ENCODE measurements at places on chromosomes 11 and 22.

DNA sequence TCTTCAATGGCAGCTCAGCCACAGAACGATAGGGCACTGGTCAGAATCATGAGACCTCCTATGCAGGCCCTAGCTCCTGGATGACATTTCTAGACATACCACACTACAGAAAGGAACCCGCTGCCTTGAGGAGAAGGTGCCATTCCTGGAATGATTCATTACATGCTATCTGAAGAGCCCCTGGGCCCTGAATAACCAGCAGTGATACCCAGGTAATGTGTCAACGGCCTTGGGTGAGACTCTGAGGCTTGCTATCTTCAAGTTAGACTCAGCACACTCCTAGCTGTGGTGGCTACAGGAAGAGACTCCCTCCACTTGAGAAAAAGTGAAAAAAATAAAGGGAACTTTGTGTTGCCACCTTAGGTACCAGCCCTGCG is 161.2 kb upstream of the GRIA4 start:
- no peak for DNase-seq

DNA sequence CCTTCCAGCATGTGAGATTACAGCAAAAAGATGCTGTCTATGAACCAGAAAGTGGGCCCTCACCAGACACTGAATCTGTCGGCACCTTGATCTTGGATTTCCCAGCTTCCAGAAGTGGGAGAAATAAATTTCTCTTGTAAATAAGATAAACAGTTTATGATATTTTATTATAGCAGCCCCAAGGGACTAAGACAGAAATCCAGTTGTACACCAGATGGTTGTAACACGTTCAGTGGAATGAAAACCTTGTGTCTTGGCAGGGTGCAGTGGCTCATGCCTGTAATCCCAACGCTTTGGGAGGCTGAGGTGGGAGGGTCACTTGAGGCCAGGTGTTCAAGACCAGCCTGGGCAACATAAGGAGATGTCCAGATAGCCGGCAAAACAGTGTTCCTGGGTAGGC is 61.8 kb downstream of the MCHR1 start:
- DNase-seq = no peak

- DNase-seq = no peak
Measured at GRCh38 chr11:122897606-122898210, 15.1 kb downstream of the JHY start.

- DNase-seq = no peak
Measured at GRCh38 chr22:20091690-20092476, 11.8 kb downstream of the DGCR8 start.

- DNase-seq = no peak
Measured at GRCh38 chr11:74956397-74957015, 7.4 kb downstream of the SPCS2 start.

DNA sequence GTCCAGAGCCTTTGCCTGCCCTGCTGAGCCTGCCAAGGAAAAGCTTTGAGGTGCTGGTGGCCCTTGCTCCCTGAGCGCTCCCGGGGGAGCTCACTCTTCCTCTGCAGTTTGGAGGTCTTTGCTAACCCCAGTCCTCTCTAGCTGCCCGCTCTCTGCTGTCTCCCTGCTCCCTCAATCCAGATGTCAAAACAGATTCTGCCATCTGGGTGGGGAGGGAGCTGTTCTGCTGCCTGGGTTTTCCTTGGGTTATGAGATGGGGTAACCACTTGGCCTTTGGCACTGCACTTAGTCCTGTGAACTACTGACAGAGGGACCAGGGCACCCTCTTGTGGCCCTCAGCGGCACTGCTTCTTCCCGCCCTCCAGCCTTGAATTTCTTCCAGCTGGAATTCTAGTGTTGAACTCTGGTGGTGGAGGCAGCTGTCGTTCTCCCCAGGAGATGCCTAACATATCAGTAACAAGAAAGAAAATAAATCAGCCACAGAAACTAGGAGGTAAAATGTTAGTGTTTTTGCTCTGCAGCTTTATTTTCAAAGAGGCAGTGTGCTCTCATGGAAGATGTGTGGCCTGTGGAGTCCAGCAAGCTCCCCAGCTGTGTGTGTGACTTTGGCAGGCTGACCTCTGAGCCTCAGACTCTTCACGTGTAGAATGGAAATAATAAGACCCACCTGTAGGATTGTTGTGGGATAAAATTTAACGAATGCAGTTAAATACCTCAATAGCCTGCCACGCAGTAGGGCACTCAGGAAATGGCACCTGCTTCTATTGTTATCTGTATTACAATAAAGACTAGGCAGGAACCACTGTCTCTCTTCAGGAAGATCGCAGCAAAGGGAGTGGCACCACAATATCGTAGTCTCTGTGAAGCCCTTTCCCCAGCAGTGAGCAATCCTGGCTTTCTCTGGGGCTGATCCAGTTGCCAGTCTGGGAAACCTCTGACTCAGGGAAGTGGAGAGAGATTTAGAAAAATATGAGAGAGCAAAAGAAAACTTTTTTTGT is 23.4 kb downstream of the ARFGAP2 start:
- DNase-seq = no peak

- DNase-seq = no peak
Measured at GRCh38 chr11:111193924-111194490, 51.5 kb upstream of the POU2AF2 start.

DNA sequence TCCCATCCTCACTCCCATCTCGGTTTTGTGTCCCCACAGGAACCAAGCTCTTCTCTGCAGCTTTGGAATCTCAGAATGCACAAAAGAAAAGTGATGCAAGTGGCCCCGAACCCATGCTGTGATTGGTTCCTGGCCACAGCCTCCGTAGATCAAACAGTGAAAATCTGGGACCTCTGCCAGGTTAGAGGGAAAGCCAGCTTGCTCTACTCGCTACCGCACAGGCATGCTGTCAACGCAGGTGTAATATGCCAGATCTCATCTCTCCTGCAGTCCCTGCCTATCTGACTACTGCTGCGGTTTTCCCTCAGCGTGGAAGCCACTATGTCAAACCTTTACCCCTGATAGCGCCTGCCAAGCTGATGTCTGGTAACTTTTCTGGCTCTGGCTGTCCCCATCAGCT is 200.5 kb upstream of the LRRC4C start:
- no peak for DNase-seq

DNA sequence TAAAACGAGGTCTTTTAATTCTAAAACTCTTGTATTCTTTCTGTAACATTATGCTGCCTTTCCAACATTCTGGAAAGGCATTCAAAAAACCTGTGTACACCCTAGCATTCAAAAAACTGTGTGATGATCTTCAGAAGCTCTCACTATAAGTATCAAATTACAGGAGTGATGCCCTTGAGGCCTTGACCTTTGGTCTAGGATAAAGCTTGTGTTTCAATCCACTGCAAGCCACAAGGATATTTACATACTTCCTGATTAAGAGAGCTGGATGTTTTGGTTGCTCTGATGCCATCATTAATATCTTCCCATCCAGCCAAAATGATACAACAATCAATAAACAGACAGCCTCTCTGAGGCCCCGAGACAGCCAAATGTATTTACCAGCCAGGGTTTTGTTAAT is 11.9 kb downstream of the CLPB start:
- DNase-seq = no peak

DNA sequence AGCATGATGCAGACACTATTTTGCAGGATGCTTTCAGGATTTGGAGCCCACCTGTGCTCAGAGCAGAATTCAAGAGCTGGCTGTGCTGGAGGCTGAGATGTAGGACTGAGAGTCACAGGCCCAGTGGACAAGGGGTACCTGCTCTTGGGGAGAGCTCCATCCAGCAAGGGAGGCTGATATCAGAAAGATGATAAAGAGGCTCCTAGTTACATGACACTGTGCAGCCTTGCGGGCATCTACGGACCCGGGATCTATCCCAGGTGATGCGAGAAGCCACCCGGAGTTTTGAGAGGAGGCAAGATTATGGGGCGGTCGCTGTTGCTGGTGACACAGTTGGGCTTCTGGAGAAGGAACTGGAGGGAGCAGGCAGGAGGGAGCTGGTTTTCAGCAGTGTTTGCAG is 579.0 kb downstream of the TBC1D22A start:
- no peak for DNase-seq

DNA sequence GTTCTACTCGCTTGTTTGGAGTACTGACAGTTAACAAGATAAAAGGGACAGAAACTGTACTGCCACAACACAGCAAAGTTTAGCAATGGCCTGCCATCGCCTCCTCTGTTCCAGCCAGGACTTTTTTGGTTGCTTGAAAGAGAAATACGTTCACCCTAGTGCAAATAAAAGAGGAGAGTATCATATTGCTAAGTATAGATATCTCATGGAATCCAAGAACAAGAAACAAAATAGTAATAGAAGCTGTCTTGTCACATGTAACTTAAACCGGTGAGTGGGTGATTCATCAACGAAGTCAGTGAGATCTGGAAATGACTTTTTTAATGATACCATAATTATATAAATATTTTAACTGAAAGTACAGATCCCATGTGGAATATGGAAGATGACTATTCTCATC is 35.4 kb downstream of the SLC1A2 start:
- no peak for DNase-seq
